ENCODE measurements at places on chromosomes 5 and 9.
A peak's percentile ranks its signal among the peaks of the same experiment; 100 is the strongest.

DNA sequence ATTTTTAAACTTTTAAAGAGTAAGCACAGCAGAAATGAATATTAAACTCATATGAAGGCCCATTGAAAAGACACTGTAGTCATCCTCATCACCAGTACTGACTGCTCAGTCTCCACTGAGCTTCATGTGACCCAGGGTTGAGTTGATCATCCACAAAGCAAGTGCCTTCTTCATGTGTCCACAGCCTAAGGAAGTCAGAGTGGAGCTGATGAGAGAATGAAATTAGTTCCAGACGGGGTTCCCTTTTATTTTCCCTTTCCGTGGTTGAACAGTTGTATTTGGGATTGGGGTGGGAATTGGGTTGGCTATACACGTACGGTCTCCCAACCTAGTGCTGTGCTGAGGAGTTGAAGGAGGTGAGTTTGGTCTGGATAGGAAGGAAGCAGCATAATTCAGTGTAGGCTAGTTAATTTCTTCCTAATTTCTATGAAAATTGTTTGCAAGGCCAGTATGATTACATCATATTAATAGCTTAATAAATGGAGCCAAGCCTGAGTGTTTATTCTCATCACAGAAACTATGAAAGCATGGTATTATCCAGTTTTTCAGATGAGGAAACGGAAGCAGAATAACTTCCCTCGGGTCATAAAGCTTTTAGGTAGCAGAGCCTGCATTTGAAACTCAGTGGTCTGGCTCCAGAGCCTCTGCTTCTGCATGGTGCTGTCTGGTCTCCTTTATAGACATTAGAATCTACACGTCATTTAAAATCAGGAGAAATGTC lies 103.9 kb upstream of the DMRT1 start:
- DNase-seq = no peak

- no peak for DNase-seq
These were observed 115.5 kb downstream of the C9orf50 start for GRCh38 chr9:129505270-129505902.

DNA sequence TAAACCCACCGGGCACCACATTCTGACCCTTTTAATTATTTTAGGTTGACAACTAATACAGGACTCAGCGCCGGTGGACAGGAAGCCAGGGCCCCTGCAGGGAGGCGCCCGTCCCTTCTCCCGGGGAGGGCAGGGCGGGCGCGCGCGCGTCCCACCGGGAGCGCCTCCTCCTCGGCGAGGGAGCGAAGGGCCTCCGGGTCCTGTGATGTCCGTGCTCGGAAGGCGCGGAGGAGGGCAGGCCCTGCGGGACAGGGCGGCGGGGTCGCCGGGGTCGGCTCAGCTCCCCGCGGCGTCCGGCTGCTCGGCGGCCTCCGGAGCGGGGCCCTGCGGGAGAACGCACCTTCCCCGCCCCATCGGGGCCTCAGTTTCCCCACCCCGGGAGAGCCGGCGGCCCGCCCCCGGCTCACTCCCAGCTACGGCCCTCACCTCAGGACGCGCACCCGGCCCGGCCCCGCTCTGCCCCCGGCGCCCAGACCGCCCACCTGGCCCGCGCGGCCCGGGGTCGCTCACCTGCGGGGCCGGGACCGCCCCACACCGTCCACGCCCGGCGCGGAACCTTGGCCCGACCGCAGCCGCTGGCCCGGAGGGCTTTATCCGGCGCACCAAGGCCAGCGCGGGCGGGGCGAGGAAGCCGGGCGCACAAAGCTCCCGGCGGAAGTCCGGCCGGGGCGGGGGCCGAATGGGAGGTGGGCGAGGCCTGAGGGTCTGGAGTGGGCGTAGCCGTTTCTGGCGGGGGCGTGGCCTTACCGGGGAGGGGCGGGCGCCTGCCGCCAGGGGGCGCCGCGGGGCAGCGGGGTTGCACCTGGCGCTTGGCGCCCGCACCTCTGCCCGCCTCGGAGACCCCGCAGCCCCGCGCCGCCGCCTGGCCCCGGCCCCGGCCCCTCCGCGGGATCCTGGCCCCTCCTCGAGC lies at the start of the genes EXD3 and NOXA1:
EXD3 (minus strand) TSS at position 559 of the 910 bp plus-strand sequence. CDS start 27,805 bp downstream, outside the sequence.
NOXA1 (plus strand) TSS at position 790 of the 910 bp plus-strand sequence. CDS start 137 bp downstream, outside the sequence.
- peak; percentile 92 for DNase-seq

GRCh38 chr5:60274747-60275146 lies 381.2 kb upstream of the PDE4D start:
- no peak for DNase-seq

DNA sequence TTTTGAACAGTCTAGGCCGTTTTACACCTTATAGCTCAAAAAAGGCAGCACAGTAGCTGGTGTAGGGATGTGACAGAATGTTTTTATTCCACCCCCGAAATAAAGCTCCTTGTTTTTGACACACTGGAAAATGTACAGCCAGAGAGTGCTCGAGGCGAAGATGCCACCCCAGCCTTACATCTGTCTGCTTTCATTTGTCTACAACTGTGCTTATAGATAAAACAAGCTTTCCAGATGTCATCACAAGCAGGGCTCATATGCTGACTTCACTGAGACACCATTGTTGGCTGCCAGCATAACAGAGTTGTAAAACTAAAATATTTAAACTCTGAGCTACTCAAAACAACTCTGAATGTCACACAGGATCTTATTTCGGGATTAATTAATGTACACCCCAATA lies 386.3 kb downstream of the BNC2 start:
- DNase-seq = no peak

DNA sequence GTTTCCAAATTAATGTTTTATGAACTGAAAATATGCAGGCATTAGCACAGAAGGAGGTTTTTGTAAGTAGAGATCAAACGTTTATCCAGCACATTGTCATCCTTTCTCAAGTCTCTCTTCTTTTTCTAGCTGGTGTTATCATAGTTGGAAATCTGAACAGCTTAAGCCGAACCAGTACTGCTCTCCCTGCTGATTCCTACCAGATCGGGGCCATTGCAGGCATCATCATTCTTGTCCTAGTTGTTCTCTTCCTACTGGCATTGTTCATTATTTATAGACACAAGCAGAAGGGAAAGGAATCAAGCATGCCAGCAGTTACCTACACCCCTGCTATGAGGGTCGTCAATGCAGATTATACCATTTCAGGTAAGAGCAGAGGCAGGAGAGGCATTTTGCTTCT lies 72.1 kb upstream of the PRRC1 start:
- no peak for DNase-seq

Measured in stimulated activated CD4-positive, alpha-beta T cell treated with anti-CD3 and anti-CD28 coated beads, Interleukin-15, amount 100 ng/mL, for 48 hours (primary cell).